RKO (cell line): ENCODE measurements at places on chromosomes 11 and 22.

DNA sequence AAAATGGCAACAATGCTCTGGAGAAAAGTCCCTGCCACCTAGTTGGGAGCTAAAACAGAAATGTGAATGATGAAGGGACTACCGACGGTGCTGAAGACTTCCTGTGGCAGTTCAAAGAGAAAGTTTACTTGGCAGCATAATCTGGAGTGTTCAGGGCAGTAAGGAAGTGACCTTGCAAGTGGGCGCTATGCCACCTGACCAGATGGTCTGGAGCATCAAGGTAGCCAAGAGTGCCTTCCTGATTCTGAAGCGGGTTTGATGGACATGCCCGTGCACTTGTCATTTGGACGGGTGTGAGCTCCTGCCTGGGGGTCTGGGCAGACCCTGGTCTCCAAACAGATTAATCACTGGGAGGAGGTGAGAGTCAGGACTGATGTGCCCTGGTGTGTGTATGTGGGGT is 1.8 kb upstream of the SNX19 start:
- no peak for DNase-seq

- no peak for DNase-seq
These were observed 498 bp downstream of the C2CD2L start for GRCh38 chr11:119107538-119108145.

DNA sequence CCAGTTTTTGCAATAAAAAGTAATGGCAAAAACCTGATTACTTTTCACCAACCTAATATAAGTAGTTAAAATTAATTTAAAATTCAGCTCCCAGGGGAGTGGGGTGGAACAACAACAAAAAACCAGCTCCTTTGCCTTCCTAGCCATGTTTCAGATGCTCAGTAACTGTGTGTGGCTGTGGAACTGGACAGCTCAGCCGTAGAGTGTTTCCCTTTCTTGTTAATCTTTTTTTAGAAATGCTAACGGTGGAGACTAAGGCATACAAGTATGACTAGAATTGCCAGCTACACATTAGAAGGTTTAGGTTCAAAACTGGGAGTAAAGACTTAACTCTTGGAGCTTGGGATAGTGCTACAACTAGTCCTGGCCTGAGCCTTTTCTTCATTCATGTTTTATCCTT is 45.0 kb downstream of the PPP6R3 start:
- DNase-seq = no peak

- no peak for DNase-seq
These were observed 33.5 kb upstream of the TXNRD2 start for GRCh38 chr22:19974935-19975706.

DNA sequence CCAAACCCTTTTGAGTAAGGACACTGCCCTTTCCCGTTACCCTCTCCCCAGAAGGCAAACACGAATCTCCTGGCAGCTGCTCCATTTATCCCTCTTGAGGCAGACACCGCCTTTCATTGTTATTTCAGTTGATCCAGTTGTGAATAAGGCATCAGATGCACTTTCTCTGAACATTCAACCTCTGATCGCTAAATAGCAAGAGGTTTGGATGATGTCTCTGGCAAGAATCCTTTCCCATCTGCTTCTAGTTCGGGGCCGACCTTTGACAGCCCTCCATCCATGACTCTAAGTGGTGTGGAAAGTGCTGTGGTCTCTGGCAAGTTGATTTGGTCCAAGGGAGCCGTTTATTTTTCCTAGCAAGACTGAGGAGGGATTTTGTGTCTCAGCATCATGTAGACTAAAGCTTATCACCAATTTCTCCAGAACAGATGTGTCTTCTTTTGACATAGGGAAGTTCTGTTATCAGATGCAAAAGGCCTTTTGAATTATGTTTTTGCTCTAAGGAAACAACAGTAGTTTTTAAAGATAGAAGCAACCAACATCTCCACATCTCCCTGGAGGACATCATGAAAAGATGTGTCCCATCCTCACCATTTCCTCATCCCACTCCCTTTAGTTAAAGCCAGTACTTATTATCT is 123.6 kb downstream of the CCDC34 start:
- no peak for DNase-seq

DNA sequence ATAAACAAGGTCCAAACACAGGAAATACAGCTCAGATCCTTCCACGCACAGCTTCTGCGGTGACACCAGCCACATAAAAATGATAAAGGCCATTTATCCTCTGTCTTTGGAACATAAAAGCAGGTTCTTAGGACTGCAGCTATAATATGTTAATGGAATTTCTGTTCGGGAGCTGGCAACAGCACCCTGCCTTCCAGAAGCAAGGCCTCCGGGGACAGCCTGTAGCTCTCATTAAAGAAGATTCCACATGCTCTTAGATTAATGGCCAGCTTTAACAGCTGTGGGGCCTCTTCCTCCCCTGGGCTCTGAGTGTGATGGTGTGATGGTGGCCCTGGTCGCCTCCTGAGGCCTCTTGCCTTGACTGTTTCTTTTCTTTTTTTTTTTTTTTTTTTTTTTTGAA is 137.3 kb downstream of the CACNA1I start:
- no peak for DNase-seq

DNA sequence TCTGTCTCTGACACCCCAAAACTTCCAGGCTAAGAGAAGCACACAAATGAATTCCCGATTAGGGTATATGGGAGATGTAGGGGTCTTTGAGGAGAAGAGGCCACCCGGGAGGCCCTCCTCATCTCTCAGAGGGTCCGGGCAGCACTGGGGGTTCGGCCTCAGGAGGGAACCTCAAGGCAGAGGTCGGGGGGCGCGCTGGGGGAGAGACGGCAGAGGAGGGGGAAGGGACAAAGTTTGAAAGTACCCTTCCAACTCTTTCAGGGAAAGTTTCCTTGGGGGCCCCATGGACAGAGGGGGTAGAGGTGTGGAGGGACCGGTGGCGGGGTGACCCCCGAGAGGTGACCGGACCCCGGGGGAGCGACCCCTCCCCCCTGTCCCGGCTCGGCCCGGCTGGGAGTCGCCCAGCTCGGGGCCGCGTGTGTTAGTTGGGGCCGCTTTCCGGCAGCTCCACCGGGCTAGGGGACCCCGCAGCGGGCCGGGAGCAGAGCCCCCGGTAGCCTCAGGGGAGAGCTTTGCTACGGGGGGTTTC is 3.3 kb upstream of the GCAT start:
- DNase-seq = no peak

DNA sequence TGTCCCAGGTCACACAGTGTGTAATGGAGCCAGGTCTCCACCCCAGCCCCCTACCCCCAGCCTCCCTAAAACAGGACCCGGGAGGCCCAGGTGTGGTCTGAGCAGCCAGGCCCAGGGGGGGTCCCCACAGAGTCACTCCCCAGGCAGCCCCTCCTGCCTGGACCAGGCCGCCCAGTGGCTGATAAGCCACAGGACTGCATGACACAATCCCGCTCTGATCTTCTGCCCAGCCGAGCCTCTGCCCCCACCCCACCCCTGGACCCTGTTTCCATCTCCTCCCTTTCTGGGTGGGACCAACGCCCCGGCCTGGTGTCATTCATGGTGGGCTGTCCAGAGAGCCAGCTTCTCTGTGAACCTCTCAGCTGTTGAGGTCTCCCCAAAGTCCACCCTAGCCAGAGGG is 7.8 kb upstream of the LIF start:
- DNase-seq = peak; percentile 30

DNA sequence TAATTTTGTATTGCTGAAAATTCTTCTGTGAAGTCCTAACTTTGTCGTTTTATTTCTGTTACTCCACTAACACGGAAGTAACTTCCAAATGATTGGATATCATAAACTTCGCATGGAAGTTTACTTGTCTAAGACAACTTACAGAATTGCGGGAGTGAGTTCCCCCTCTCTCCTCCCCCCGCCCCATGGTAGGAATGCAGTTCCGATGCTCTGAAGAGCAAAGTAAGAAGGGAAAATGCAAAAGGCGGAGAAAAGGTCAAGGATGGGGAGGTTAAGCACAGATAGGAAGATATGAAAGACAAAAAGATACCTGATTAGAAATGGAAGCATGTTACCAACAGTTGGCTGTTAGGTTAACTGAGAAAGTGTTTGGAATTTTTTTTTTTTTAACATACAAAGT is 1.3 kb downstream of the EIF3M start:
- DNase-seq = peak; percentile 15

DNA sequence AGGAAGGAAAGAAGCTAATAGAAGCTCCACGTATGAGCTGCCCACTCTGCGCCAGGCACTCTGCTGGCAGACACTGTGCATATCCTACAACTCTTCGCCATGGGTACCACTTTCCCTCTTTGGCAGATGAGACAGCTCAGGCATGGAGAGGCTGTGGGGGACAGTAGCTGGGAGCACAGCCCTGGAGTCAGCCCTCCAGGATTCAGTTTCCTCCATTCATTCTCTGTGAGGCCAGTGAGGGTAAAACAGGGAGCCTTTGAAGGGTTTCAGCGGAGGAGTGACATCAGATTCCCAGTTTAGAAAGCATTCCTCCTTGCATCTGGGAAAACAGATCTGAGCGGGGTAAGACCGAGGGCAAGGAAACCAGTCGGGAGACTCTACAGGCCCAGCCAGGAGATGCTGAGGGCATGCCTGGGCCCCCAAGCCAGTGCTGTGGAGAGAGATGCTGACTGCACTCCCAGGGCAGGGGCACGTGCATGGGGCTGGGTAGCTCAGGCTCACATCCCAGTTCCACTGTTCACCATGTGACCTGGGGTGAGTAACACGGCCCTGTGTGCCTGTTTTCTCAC is 58.3 kb upstream of the EMID1 start:
- no peak for DNase-seq

GRCh38 chr11:12824281-12825041 is 150.2 kb downstream of the TEAD1 start:
- DNase-seq = no peak

DNA sequence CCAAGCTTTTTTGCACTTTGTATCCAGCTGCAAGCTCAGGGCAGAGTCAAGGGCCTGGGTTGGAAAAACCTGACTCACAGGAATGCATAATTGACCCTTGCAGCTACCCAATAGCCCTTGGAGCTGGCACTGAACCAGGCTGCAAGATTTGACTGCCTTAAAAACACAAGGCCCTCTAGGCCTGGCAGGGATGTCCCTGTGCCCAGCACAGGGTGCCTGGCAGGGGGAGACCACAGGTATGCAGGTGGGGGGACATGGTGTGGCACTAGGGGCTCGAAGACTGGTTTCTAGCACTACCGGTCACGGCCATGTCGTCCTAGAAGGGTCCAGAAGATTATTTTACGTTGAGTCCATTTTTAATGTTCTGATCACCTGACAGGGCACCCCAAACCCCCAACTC is 30.2 kb downstream of the SBF1 start:
- peak; percentile 67 for DNase-seq

DNA sequence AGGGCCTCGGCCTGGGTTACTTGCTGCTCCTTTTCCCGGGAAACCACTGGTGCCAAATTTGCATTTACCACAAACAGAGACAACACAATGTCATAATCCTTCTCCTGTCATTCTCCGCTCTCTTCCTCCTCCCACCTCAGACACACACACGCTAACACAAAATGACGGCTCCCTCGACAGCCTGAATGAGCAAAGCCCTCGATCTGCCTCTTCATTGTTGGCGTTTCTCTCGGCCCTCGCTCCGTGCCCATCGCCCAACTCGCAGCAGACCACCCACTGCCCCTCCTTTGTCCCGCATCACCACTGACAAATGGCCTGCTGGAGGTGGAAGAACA is 12.5 kb upstream of the TCF20 start:
- no peak for DNase-seq

DNA sequence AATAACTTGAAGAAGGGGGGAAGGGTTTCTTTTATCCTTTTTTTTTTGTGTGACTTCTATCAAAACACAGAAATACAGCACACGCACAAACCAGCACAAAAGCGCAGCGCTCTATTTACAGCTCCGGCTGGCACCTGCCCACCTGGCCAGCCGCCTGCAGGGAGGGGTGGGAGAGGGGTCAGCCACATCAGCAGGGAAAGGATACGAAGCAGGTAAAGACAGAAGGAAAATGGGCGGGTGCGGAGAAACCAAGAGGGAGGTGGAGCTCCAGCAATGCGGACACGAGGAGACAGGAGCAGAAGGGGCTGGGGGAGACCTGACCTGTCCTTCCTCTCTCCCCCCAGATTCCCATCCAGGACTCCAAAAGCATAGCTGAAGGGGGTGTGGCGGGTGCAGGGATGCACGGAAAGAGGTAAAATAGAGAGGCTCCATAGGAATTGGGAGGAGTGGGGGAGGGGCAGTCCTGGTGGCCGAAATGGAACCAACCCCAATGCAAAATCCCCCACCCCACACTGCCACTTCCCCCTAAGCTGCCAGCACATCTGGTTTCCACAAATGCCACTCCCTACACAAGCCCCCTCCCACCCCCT is 14.1 kb downstream of the CXCR5 start:
- no peak for DNase-seq

GRCh38 chr11:65808744-65809341 is 22.0 kb downstream of the OVOL1 start:
- no peak for DNase-seq

GRCh38 chr11:29159552-29160465 is 857.0 kb downstream of the KCNA4 start:
- peak; percentile 65 for DNase-seq

GRCh38 chr11:34636127-34636526 is 15.2 kb downstream of the EHF start:
- DNase-seq = no peak
